ENCODE measurements at places on chromosomes 7 and 10.

- no peak for DNase-seq
Observed at GRCh38 chr7:129615018-129615417, 3.5 kb downstream of the NRF1 start.

GRCh38 chr7:70554646-70555045 lies 577.3 kb upstream of the GALNT17 start:
- no peak for DNase-seq

GRCh38 chr7:131194070-131194865 lies 133.4 kb upstream of the MKLN1 start:
- DNase-seq, result no peak

- no peak for DNase-seq
Observed at GRCh38 chr7:43076189-43076605, 36.2 kb upstream of the HECW1 start.

DNA sequence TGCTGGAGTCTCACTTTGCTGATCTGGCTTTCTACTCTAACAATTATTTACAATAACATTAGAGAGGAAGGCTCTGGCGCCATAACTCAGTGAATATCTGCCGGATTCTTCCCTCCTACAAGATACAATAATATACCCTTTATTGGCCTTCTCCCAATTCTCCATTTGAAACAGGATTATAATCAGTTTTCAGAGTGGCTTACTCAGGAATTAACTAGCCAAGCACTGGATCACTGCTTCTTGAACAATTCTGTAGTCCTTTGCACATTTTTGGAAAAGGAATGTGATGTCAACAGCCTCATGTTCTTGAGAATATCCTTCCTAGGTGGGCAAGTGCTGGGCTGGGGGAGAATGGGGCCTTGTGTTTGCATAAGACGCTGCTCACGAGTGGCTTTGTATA lies 125.9 kb downstream of the HIPK2 start:
- DNase-seq, result no peak

DNA sequence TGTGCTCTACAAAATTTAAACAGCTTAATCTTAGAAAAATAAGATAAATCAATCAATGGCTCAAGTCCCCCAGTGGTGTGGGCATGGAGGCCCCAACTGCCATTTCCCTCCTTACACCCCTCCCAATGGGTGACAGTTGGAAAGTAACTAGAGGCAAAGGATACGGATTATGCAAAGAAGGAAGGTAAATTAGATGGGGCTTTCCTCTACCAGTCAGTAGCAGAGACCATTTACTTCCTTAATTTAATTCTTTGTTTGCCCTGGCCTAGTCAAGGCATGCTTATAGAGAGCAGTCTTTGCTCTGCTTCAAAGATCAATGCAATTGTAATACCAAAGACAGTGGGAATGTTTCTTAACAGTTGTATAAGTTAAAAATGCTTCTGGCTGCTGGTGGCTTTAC lies 63.3 kb upstream of the PAPSS2 start:
- DNase-seq, result no peak
